ENCODE measurements at places on chromosomes 16 and 17.

- no peak for DNase-seq
Measured at GRCh38 chr17:20999044-20999573, 43.7 kb downstream of the USP22 start.

DNA sequence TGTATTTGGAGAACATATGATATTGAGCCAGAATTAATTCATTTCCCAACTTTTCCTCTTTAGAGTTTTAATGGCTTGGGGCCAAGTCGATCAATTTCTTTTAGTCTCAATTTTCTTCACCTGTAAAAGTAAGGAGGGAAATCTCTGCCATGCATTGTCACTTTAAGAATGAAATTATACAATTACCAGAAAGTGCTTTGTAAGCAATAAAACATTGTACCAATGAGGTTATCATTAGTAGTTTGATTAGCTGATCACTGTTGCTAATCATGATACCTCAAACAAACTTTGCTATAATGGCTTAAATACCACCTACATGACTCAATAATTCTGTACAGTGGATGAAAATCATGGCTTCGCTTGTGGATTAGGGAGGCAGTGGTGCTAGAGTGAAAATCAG, 1525.8 kb upstream of the GOT2 start:
- no peak for DNase-seq

- no peak for DNase-seq
Measured at GRCh38 chr17:42681976-42682721, at the start of gene CNTNAP1. Gene CNTNAP1 (plus strand): TSS chr17:42682531. CDS start chr17:42682830, 299 bp downstream.

DNA sequence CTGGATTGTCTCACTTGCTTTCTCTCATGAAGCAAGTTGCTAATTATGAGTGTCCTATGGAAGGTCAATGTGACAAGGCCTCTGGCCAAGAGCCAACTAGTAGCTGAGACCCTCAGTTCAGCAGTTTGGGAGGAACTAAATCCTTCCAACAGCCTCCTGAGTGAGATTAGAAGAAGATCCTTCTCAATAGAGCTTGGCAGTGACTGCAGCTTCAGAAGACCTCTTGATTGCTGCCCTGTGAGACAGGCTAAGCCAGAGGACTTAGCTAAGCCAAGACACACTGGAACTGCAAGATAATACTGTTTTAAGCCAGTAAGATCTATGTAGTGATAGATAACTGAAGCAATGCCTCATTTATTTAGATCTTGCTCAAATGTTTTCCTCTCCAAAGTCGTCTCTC, 34.3 kb downstream of the PCTP start:
- DNase-seq, result no peak

All from hematopoietic multipotent progenitor cell treated with erythropoietin and hydrocortisone succinate and interleukin-3 and kit ligand, for 17 days (in vitro differentiated cells).